Left forelimb (tissue), 1 donor: ENCODE measurements at places on chromosomes 1 and 21.

GRCh38 chr1:111270771-111271463 lies 19.7 kb upstream of the CHIA start:
- DNase-seq, result no peak

- no peak for DNase-seq
Measured at GRCh38 chr1:183270541-183271141, 84.6 kb downstream of the LAMC2 start.

- DNase-seq, result no peak
Measured at GRCh38 chr1:43651188-43651587, 1.2 kb downstream of the KDM4A start.

GRCh38 chr1:152582647-152583046 lies 2.3 kb upstream of the LCE3D start:
- DNase-seq, result no peak

DNA sequence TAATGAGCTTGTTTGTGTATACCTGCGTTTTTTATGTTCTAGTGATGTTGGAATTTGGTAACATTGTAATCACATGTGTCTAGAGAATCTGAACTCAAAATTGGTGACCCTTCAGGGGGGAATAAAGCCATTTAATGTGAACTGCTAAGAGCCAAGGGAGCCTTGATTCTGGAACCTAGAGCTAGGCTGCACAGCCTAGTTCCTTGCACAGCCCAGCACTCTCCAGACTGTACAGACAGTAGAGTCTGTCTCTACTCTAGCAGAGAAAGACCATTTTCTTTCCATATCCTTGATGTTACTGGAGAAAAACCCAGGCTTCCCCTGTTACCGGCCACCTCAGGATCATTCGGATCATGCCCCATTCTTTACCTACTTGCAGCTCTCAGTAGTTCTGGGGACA lies 8.6 kb downstream of the ARV1 start:
- no peak for DNase-seq
